ENCODE measurements at places on chromosomes 5 and 9. TPM values are rescaled to one million over a fixed set of nuclear protein-coding genes. Genes with fewer than 3 reads are reported as not detected.

PCDHGA5 gene
- total RNA-seq = 0.86 TPM

DNA sequence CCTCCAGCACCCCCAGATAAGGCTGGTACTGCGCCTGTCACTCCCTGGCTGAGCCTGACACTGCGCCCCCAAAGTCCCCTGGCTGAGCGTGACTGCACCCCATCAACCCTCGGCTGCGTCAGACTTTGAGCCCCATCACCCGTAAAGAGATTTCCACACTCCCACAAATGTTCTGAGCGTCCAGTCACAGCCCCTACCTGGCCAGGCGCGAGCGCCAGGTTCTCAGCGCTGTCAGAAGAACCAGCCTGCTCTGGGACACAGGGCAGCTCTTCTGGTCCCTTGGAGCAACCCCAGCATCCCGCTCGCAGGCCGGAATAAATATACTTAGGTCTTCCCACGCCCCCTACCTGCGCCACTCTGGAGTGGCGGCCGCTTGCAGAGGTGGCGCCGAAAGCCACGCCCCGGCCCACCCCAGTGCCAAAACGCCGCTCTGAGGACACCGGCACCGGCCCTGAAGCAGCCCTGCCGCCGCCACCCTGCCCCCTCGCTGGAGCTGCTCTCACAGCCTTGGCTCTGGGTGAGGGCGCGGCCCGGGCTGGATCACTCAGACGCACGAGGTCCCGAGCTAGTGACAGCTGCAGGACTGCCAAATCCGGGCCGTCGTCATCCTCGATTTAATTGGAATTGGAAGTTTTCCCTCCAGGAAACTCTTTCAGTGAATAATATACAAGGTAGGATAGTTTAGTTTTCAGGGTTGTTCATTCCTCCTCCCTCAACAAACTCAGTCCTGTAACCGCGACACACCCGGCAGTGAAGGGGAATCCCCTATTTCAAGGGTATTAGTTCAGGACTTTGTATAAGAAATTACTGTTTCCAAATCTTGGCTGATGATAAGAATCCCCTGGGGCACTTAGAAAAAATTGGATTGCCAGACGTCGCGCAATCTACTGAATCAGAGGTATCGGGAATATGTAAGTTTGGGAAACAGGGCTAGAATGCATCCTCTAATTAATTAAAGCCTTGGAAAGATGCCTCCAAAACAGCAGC is 1.2 kb upstream of the CEMIP2 start:
- peak; percentile 86 for DNase-seq

DNA sequence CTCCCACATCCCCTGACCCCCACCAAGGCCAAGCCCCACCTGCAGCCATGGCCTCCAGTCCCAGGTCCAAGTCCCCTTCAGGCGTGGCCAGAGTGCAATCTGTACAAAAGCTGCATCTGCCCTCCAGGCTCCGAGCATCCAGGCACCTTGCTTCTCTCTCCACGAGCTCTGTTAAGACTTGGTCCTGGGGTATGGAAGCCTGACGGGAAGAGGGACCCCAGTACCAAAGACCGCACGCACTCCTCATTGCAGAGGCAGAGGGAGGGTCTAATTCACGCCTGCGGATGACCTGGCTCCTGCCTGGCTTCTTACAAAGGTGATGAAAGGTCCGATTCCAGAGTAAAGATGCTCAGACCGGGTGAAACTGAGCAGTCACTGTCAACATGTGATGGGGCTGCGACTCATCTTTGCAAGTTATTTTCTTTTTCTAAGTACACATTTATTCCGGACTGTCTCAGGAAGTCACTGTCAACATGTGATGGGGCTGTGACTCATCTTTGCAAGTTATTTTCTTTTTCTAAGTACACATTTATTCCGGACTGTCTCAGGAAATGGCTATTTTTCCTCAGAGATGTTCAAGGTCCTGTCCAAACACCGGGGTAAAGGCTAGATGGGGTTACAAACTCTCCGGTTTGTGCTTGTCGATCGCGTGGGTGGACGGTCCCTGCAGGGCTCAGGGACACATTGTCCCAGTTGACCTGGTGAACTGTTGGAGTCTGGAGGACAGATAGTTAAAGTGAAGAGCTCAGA is 252.0 kb upstream of the IRX4 start:
- no peak for DNase-seq

FCHO2 gene
- total RNA-seq = 18.6 TPM

DNA sequence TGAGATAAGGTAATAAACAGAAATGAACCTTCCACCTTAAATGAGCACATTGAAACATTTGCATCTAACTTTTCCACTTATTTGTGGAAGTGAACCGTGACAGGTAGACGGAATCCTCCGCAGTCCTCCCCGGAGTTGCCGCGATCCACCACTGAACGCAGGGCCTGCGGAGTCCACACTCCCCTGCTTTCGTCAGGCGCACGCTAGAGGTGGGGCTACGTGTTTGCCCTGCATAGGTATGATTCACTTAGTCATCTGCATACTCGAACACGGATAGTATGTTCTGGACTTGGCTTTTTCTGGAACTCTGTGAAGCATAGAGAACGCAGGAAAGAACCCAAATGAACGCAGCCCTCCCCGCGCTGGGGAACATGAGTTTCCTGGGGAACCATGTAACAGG is 272.8 kb upstream of the IRX4 start:
- no peak for DNase-seq

DNA sequence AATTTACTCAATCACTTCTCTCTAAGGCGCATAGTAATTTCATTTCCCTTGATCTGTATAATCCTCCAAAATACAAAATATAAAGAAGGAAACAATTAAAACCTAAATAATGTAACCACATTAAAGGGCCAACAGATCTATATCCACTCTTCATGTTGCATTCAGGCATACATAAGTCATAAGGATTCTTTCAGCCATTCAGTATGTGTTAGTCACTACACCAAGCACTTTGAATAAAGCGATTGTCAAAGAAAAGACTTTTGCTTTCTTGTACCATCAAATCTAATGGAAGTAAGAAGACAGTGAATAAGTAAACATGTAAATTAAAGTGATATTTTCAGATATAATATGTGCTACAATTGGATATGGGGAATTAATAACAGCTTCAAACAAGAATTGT is 569.2 kb upstream of the PTPRD start:
- DNase-seq = no peak

DNA sequence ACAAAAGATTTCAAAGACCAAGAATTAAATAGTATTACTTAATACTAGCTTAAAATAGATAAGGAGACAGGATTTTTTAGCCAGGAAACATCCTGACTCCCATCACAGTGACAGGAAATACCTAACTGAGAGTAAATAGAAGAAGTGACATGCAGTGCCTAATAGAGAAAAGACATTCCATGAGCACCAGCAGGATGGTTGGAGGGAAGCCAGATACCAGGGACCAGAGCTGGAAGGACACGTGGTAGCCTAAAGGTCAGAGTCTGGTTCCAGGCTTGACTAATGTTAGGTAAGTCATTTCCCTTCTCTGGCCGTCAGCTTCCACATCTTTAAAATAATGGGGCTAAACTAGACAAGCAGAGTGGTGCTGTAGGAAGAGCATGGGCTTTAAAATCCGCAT is 41.6 kb downstream of the CDK5RAP2 start:
- DNase-seq = no peak

FOXD4L6 gene
- total RNA-seq = not detected

SLC45A2 gene
- not detected for total RNA-seq

DNA sequence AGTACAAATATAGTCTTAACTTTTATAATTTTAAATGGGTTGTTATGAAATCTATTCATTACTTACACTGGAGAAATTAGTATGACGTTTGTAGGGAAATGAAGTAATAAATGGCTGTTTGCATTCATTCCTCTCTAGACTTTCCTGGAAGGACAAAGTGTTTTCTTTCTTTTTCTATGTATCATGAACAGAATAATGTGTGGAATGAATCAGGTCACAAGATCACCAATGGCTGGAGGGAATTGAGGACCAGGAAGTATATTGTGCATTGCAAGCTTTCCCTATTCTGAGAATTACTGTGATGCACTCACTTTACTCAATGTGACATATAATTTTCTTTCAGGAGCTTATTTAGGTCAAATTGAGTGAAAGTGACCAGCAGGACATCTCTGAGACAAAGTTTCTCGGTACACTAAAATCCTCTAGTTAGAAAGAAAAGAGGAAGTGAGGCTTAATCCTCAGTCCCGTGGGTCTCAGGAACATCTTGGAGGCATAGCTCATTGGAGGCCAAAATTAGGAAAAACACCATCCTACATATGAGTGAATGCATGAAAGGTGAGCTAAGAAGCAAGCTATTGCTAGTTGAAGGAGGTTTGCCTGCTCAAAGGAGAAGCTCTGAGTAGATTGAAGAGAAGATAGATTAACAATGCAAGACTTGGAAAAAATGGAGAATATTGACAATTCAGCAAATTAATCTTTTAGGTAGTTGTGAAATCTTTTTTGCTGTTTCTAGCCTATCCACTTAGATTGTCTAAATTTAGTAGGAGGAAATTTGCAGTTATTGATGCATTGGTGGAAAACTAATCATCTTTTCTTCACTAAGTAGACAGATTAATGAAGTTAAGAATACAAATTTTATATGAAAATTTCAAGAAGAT is 28.0 kb downstream of the ERAP2 start:
- DNase-seq = no peak

- no peak for DNase-seq
Measured at GRCh38 chr9:129327552-129328328, 149.7 kb upstream of the IER5L start.

TYRP1 gene
- not detected for total RNA-seq

SHROOM1 gene
- total RNA-seq = 9.9 TPM

GRCh38 chr9:117839862-117840261 is 135.7 kb downstream of the TLR4 start:
- DNase-seq = no peak

WDR38 gene
- not detected for total RNA-seq

GRCh38 chr5:172939071-172939470 is 20.2 kb upstream of the RPL26L1 start:
- DNase-seq = peak; percentile 67

- DNase-seq = peak; percentile 48
Measured at GRCh38 chr5:102561894-102562760, 63.3 kb upstream of the SLCO6A1 start.

GRCh38 chr5:82749461-82749820 is 327.8 kb downstream of the TMEM167A start:
- no peak for DNase-seq

- DNase-seq = no peak
Measured at GRCh38 chr9:5690278-5690677, 61.4 kb downstream of the RIC1 start.
